GM12892 (cell line): ENCODE measurements at places on chromosomes 1 and 21.

DNA sequence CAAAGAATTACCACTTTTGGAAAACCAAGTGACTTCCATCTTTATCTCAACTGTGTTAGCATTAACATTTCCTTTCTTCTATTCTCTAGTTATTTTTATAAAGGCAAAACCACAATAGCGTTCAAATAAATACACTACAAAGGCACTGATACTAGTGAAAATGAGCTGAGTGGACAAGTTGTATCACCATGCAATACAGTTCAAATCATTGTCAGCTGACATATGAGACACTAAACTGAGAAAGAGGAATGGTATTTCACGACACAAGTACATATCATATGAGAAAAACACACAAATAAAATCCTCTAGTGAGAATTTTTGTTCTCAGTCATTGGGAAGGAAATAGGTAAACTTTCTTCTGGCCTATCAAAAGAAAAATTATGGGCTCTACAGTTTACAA, 26.2 kb downstream of the ENAH start:
- no peak for DNase-seq

DNA sequence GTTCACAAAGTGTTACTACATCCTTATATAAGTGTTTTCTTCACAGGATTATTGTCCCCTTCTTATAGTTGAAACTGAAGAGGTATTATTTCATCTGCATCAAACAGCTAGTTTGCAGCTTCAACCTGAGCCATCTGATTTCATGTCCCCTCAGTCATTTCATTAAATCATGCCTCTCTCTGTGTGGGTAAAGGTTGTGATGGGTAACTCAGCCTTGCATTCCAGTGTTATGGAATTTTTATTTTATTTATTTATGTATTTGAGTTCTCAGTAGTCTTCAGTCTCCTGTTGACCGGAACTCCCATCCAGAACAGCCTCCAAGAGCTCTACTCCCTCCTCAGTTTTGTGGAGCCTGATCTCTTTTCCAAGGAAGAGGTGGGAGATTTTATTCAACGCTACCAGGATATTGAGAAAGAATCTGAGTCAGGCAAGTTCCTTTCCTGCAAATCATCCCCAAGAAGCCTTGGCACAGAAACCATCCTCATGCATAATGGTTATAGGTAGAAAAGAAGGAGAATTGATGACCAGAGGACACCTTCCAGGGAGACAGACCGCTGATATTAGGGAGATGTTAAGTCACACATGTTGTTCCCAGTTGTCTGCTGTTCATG, 21.8 kb downstream of the CHD1L start:
- no peak for DNase-seq

GRCh38 chr1:62176597-62177312, 17.9 kb upstream of the L1TD1 start:
- DNase-seq = no peak

DNA sequence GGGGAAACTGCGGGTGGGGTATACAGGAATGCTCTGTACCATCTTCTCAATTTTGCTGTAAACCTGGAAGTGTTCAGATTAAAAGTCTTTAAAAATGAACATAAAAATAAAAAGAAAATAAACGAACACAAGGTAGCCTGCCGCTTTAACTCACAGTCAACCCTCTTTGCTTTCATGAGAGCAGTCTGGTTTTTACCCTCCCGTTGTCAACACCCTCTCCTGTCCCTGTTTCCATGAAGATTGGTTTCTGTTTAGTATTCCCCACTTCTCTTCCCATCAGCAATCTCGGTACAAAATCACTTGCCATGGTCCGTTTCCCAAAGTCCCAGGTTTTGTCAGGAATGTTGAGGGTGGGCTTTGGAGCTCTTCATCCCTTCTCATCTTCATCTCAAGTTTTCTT, 28.8 kb downstream of the MT1HL1 start:
- no peak for DNase-seq

GRCh38 chr21:19236209-19236608, 832.6 kb upstream of the TMPRSS15 start:
- no peak for DNase-seq

DNA sequence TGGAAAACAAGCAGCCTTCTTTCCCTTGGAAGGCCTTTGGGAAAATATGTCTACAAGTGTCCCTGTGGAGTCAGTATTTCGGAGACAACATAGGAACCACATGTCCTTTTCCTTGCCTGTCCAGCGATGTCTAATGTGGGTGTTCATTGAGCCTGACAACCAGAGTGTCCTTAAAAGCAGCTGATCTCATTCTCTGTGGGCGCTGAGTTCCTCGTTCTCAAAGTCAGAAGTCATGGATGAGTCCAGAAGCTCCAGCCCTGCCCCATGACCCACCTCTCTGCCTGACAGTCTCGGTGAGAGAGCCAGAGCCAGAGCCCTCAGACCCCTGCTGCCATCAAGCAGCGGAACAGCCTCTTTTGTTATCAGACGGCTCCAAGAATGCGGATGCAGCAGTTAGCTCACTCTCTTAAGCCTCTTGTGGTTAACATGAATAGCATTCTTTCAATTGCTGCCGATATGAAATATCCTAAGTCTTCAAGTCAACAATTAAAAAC, 329.2 kb downstream of the TGFB2 start:
- no peak for DNase-seq

GRCh38 chr1:22039594-22040285, 12.8 kb upstream of the CDC42 start:
- DNase-seq = peak; percentile 74

- no peak for DNase-seq
Observed at GRCh38 chr1:226690460-226690982, 48.6 kb downstream of the ITPKB start.

- no peak for DNase-seq
Observed at GRCh38 chr1:28309702-28310101, 19.1 kb upstream of the MED18 start.
